LoVo (cell line): ENCODE measurements at places on chromosomes 2 and 18.

DNA sequence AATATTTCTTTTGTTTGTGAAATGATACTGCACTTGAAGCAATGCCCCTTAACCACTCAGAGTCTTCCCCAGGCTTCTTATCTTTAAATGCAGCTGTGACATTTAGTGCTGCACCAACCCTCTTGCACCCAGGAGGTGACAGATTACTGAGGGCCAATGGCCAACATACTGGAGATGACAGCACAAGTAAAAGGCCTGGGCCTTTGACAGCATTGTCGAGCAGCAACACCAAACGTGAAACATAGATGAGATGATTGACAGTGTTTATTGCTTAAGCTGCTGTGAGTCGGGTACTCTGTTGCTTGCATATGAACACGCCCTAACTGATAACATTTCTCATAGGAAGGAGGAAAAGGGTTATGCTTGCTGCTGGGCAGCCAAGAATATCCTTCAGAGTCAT, 80.3 kb downstream of the THNSL2 start:
- no peak for DNase-seq

DNA sequence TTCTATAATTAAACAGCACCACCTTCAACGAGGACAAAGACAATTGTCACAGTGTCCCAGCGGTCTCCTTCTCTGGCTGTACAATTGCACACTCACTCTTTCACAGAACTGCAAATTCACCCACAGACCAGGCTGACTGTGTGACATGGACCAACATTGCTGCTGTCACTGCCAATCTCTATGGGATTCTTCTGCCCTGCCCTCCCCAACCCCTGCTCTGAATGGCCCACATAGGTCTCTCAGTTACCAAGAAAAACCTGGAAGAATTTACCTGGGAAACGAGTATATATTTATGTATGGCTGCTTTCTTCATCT, 26.5 kb downstream of the LRRC30 start:
- no peak for DNase-seq

DNA sequence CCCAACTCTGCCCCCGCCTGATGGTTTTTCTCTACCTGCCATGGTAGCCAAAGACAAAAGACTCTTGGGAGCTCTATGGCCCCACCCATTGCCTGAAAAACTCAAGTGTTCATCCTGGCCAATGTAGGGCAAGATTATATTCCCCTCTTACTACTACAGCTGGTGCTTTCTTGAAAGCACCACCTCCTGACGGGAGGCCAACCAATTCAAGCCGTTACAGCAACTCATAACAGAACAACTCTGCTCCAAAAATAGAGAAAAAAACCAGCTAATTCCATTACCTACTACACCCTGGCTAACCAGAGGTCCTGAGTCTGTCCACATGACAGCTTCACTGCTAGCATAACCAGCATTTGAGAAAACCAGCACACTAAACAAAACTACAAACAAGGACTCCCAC, 127.5 kb upstream of the GAREM1 start:
- DNase-seq, result no peak

- peak; percentile 23 for DNase-seq
These were observed 292.5 kb upstream of the CNTNAP5 start for GRCh38 chr2:123732563-123732962.

GRCh38 chr2:109386004-109386695, 227.6 kb downstream of the SEPTIN10 start:
- DNase-seq, result no peak

GRCh38 chr2:191176305-191176704, 25.5 kb upstream of the STAT4 start:
- DNase-seq, result no peak

- DNase-seq, result peak; percentile 69
These were observed 370.8 kb downstream of the OSR1 start for GRCh38 chr2:18987592-18988073.

DNA sequence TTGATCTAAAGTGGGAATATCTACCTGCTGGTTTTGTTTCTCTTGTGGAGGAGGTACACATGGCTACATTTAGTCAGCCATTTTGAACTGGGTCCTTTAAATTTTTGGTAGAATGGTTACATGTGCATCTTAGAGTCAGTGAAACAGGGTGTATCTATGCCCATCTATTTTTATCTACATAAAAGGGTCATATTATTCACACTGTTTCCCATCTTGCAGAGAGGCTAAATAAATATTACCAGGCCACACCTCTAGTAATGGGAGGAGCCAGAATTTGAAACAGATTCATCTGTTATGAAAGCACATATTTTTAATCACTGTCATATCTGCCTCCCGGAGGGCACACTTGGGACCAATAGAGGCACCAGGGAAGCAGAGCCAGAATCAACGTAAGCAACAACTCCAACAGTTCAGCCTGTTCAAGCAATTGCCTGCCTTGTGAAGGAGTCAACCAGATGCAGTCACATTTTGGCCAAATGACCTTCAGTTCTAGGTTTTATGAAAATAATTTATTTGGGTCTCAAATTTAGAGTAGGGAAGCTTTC, 376.8 kb downstream of the TSN start:
- no peak for DNase-seq

- no peak for DNase-seq
These were observed 40.2 kb downstream of the MYOM1 start for GRCh38 chr18:3179430-3180089.

- DNase-seq, result no peak
These were observed 48.3 kb downstream of the WDFY1 start for GRCh38 chr2:223896833-223897311.

- DNase-seq, result peak; percentile 1
These were observed 941.1 kb upstream of the FANCL start for GRCh38 chr2:59182249-59182648.

DNA sequence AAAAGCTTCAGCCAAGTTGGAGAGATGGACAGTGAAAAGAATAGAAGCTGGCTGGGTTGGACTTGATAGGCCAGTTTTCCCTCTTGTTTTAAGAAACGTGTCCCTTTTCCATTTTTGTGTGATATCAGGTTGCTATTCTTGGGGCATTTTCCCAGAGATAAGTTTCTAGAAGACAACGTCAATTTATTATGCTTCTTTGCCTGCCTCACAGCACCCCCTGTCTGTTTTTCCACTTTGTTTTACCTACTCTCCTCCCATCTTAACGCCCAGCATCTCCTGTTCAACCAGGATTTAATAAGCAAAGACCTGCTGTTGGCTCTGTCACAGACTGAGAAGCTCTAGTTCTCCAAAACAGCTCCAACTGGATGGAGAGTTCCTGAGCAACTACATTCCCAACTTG, 317.8 kb upstream of the ZNF521 start:
- DNase-seq, result no peak

DNA sequence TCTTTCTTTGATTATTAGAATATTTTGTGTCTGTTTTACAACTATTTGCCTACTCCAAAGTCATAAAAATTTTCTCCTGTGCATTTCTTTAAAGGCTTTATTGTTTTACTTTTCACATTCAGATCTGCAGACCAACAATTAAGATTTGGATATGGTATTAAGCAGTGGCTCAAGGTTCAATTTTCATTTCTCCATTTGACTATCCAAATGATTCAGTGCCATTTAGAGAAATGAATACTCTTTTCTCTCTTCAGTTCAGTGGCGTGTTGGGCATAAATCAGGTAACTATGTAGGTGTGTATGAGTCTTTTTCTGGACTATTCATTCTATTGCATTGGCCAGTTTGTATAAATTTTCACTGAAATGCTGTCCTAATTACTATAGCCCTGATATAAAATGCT, 57.3 kb upstream of the IL1R1 start:
- no peak for DNase-seq

DNA sequence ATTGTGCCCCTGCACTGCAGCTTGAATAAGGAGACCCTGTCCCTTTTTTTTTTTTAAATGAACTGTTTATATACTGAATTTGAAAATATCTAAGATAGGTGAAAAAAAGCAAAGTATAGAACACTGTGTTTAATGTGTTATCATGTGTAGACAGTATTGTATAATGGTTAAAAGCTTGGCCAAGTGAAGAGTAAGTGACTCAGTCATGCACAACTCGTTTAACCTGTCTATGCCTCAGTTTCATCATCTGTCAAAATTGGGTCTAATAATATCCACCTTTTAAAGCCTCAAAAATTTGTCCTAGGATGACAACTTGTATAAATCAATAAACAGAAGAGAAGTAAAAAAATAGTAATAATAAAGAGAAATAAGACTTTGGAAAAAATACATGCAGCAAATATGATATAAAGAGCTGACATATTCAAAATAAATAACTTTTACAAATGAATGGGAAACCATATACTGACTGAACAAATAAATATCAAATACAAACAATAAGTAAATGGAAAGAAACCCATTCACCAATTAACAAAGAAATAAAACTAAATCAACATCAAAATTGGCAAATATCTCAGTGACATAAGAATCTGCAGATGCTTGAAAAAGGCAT, 113.7 kb downstream of the C2orf74 start:
- no peak for DNase-seq

DNA sequence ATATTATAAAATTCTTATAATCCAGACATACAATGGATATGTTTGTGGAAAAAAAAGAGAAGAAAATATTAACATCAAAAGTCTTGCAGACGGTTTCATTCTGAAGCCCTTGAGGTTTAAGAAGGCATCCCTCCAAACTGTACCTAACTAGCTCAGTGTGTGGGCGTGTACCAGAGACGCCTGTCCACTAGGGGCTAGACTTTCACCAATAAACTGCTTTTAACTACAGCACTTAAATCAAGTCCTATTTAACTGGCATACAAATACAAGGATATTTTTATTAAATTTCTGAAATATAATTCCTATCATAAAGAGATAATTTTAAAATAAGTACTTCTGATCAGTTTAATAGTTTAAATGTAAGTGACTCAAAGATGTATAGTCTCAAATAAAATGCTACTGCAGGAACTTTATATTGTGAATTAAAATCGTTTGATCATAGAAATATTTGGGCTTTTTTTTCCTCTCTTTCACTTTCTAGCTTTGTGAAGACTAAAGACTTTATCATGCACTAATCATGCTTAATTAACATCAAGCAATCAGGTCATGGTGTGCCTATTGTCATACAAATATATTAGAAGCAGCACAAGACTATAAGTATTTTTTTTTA, 437.7 kb downstream of the SATB2 start:
- peak; percentile 31 for DNase-seq

GRCh38 chr18:49639643-49640391, 78.0 kb downstream of the LIPG start:
- DNase-seq, result no peak

DNA sequence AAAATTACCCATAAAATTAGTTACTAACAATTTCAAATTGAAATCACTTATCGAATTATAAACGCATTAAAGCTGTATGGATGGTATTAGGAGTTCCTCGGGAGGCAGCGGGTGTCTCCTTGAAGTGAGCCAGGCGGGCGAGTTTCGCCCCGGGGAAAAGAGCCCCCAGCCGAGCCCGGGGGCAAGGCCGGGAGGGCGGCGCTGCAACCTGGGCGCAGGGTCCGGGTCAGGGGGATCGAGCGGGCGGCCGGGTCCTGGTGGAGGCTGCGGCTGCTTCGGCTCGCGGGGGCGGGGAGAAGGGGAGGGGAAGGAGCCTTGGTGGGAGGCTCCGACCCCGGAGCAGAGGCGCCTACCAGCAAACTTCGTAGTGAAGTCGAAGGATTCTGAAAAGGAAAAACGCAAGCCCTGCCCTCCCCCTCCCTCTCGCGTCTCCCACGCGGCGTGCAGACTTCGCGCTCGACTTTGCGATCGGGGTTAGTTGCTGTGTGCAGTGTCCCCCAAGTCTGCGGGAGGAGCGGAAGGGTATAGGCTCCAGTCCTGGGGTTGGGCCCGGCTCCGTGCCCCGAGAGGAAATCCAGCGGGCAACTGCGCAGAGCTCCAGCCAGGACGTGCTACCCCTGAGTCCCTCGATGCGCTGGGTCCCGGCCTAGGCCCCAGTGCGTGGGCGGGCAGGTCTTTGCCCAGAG, 140.8 kb downstream of the MEIS1 start:
- DNase-seq, result no peak

DNA sequence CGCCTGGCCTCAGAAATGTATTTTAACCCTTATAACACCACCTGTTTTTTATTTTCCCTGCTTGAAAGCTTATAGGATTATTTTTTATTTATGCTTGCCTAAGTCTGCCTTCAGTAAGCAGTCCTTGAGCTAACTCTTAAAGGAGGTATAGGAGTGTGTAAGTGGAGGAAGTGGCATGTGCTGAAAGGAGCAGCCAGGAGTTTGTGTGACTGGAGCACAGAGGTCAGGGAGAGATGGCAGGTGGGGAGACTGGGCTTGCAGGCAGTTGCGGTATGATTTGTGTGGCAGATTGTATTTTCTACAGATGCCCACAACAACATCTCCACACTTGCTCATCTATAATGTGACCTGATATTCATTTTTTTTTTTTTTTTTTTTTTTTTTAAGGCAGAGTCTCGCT, 27.2 kb upstream of the PAIP2B start:
- no peak for DNase-seq

- DNase-seq, result no peak
These were observed 11.5 kb upstream of the RNU4ATAC start for GRCh38 chr2:121519153-121519552.

DNA sequence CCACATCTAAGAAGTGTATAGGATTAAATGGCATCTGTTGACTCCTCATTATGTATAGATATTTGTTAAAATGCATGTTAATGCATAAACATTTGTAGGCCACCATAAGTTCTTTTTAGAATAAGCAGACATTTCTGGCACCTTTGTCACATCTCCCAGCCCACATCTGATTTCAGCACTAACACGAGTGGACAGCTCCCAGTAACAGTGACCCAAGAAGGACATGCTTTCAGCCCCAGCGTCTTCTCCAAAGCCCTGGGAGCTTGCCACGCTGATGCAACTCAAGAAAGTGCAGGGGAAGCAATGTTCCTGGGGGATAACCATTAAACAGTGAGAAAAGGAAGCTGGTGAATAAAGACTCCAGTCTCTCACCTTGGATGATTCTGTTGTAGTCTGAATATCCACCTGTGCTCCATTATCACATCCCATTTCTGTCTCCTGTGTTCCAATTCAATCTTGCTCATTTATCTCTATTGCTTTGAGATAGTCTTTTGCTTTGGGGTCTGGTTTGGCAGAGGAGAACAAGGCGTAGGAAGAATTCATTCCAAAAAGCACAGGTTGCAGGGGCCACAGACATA, 182.6 kb upstream of the THSD7B start:
- no peak for DNase-seq

DNA sequence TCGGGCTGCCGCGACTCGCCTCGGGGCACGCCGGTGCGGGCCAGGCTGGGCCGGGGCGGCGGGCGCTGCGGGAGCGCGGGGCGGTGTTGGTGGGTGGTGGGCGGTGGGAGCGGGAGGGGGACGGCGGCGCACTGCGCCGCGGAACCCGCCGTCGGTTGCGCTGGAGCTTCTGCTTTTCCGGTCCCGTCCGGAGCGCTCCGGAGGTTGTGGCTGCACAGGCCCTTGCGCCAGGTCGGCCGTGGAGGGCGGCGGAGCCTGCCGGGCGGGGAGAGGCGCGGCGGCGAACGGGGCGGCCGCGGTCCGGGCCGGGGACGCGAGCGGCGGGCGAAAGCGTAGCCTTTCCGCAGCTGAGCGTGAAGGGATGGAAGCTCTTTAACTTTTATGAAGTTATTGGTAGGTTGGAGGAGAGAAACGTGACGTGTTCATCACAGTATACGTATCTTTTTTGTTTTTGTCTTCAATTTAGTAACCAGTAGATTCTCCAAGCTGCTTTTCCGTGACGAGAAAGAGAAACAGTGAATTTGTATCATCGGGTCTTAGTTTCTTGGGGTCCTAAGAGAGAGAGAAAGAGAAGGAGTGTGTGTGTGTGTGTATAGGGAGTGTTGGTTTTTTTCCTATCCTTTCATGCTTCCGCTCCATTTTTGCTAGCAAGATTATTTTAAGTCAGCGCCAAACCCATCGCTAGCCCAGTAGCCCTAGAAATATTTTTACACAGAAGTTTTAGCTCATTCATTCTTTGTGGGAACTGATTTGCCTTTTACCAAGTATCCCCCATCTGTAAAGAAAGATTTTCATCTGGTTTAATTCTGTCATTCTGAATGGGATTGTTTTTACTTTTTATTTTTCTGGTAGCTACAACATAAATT, 535 bp downstream of the ATG4B start:
- DNase-seq, result no peak
